Fibroblast of skin of left biceps (primary cell): ENCODE measurements at places on chromosomes 4 and X.

DNA sequence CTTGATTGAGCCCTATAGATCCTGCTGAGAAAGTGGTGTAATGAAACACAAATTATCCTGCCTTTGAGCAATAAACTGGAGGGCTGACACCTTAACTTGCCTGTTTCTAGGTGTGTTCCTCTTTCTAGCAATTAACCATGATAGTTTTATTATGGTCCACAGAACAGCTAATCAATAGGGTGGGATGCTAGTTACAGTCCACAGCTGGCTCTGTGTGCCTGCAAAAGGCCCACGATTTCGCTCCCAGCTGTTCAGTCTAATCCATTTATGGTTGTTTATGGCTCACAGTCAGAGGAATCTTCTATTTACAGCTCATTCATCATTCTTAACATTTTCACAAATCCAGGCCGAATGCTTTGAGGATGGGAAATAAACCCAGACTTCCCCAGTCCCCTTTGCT lies 674.9 kb downstream of the SMARCA1 start:
- no peak for DNase-seq

DNA sequence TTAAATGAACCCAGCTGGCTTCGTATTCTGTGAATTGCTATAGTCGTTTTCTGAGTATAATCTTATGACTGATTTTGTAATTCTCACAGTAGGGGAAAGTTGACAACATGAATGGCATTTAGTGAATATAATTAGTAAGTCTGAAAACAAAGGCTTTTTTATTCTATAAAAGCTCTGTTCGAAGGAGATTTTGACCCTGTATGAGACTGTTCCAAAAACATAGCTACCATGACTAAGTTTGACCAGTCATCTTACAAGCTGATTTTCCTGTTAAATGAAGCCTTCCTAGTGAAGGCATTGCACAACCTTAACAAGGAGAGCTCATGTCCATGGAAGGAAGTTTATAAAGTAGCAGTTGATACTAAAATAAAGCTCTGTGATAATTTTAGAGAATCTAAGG lies 242.3 kb downstream of the RPA4 start:
- peak; percentile 1 for DNase-seq

DNA sequence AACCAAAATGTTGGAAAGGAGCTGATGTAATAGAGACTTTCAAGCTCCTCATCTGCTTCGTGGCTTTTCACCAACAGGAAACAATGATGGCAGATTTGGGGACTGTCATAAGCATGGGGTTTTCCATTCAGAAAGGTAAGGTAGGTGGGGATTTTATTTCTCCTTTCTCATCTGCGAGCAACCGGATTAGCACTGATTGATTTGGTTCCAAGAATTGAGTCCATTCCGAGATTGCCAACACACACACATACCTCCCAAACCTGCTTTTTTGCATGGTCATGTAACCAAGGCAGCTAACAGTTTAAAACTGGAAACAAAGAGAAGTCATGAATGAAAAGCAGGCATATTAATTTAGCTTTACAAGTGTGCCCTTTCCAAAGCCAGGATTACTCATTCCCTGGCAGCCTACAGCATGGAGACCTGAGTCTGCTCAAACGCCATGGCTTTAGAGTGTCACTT lies 63.0 kb upstream of the LNX1 start:
- no peak for DNase-seq

DNA sequence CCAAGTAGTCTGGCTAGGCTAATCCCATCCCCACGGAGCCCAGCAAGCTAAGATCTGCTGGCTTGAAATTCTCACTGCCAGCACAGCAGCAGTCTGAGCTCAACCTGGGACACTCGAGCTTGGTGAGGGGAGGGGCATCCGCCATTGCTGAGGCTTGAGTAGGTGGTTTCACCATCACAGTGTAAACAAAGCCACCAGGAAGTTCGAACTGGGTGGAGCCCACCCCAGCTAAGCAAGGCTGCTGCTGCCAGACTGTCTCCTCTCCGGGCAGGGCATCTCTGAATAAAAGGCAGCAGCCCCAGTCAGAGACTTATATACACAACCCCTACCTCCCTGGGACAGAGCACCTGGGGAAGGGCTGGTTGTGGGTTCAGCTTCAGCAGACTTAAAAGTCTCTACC lies 639.6 kb downstream of the IQCM start:
- no peak for DNase-seq

DNA sequence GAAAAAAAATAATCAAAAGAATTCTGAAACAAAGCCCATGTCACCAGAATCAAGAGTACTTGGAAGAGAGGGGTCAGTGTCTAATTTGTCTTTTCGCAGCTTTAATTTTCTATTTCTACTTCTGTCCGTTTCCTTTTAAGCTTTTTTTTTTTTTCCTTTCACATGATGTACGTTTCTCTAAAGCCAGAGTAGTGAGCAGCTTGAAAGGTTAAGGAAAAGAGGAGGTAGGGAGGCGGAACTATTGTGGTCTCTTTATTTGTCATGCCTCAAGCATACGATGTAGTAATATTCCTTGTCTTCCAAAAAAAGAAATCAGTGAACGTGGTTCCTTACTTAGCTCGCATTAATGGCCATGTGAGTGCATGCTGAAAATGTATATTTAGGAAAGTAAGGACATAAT lies 311.5 kb downstream of the TENM3 start:
- DNase-seq, result no peak

- DNase-seq, result no peak
These were observed 133.0 kb upstream of the TMLHE start for GRCh38 chrX:155745792-155746191.

- no peak for DNase-seq
These were observed 508.7 kb upstream of the DIPK2B start for GRCh38 chrX:45709381-45709780.

GRCh38 chrX:137052643-137053235 lies 18.9 kb upstream of the GPR101 start:
- no peak for DNase-seq

DNA sequence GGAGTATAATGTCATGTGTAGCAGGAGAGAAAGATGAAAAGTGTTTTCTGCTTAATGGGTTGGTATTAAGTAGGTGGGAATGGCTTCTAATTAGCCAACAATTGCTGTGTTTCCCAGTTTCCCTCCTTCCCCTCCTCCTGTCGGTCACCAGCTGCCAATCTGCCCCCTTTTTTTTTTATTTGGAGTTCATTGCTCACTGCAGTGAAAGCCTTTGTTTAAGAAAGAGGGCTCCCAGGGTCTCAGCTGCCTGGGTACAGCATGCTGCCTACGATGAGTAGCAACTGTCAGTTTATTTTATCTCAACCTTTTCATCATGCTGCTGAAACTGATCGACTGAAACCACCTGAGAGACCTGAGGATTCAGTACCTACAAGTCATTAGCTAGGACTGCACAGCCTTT lies 149.0 kb downstream of the POU4F2 start:
- DNase-seq, result no peak

- no peak for DNase-seq
These were observed 11.5 kb downstream of the COL25A1 start for GRCh38 chr4:109290918-109291317.

DNA sequence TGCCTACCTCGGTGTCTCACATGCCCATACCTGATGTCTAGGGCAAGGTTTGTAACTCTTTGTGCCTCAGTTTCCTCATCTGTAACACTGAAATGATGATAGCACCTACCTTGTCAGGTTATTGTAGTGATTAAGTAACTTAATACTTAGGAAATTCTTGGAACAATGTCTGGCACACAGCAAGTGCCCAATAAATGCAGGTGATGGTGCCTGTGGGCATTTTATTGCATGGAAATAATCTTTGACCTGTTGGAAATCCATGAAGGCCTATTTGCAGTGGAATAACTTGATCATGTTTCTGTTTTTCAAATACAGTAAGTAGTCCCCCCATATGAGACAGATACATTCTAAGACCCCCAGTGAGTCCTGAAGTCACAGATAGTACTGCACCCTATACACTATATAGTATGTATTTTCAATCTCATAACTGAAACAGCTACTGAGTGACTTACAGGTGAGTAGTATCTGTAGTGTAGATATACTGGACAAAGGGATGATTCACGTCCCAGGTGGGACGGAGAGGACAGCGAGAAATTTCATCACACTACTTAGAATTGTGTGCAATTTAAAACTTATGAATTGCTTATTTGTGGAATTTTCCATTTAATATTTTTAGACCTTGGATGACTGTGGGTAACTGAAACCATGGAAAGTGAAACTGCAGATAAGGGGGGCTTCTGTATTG lies 42.1 kb downstream of the AFF1 start:
- DNase-seq, result no peak

DNA sequence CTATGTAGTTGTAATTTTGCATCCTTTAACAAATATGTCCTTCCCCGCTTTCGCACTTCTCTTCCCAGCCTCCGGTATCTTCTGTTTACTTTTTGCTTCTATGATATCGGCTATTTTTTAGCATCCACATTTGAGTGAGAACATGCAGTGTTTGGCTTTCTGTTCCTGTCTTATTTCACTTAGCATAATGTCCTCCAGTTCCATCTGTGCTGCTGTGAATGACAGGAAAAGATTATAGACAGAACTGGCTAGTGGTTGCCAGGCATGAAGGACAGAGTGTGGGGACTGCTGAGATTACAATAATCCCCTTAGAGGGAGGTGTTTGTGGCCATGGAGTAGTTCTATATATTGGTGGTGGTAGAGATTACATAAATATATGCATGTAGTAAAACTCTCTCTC lies 588.6 kb downstream of the NLGN4X start:
- no peak for DNase-seq

DNA sequence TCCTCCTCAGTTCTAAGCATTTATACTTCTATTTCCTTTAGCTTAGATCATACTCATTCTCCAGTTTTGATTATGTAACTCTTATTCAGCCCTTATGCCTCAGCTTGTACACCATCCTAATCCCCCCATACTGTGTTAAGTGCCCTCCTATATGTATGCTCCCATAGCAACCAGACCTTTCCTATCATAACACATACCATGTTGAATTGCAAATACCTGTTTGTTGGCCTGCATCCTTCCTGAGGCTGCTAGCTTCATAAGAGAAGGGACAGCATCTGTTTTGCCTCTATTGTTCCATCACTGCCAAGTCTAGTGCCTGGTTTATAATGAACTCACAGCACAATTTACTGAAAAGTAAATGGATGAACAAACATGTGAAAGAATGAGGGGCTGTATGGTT lies 443.7 kb downstream of the CENPC start:
- no peak for DNase-seq

- no peak for DNase-seq
These were observed 215.5 kb upstream of the BCOR start for GRCh38 chrX:40313269-40313668.

DNA sequence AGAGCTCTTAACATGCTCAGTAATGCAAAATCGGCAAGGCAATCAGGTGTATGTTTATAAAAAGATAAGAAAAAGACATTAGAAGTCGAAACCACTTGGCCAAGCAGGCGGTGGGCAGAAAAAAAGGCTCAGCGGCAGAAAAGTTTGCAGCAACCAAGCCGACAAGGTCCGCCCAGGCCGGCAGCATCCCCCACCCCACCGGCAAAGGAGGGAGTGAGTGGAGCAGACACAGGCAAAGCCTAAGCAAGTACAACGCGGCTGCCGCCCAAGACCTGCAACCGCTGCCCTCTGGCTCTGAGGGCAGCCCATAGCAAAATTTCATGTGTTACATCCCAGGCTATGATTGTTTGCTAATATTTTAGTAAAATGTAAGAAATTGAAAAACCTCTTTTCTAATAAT lies 125.4 kb upstream of the ZCCHC13 start:
- no peak for DNase-seq

DNA sequence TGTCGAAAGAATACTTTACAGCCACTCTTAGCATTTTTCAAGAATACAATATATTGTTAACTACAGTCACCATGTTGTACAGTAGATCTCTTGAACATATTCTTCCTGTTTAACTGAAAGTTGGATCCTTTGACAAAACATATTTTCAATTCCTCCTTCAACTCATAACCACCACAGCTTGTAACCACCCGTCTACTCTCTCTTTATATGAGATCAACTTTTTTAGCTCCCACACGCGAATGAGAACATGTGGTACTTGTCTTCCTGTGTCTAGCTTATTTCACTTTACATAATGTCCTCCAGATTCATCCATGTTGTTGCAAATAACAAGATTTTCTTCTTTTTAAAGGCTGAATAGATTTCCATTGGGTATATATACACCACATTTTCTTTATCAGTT lies 338.3 kb upstream of the IGFBP7 start:
- DNase-seq, result no peak

GRCh38 chr4:159267869-159268285 lies 165.0 kb downstream of the RAPGEF2 start:
- DNase-seq, result no peak

GRCh38 chr4:168257768-168258167 lies 60.8 kb downstream of the DDX60 start:
- no peak for DNase-seq

- no peak for DNase-seq
These were observed 199.6 kb downstream of the VEGFC start for GRCh38 chr4:176592976-176593670.

- no peak for DNase-seq
These were observed 9.2 kb downstream of the MAMLD1 start for GRCh38 chrX:150372280-150372679.

- no peak for DNase-seq
These were observed 101.1 kb downstream of the PHOX2B start for GRCh38 chr4:41647383-41647782.

- no peak for DNase-seq
These were observed 354.7 kb downstream of the STIM2 start for GRCh38 chr4:27215220-27215826.

- DNase-seq, result peak; percentile 90
These were observed 247.8 kb upstream of the DKK2 start for GRCh38 chr4:107283587-107284559.

- no peak for DNase-seq
These were observed 411.2 kb downstream of the DTHD1 start for GRCh38 chr4:36692586-36692985.

GRCh38 chr4:104589264-104589868 lies 94.7 kb upstream of the CXXC4 start:
- no peak for DNase-seq

DNA sequence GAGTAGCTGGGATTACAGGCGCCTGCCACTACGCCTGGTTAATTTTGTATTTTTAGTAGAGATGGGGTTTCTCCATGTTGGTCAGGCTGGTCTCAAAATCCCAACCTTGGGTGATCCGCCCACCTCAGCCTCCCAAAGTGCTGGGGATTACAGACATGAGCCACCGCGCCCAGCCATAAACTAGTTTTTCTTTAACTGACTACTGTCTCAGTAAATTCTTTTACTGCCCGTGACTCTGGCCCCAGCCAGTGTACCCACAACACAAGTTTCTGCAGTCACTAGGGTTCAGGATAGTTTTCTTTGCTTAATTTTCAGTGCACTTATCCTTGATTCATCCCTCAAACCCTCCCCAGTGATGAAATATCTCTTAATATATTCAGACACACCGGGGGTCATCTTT lies 8.3 kb downstream of the SHROOM2 start:
- DNase-seq, result no peak

DNA sequence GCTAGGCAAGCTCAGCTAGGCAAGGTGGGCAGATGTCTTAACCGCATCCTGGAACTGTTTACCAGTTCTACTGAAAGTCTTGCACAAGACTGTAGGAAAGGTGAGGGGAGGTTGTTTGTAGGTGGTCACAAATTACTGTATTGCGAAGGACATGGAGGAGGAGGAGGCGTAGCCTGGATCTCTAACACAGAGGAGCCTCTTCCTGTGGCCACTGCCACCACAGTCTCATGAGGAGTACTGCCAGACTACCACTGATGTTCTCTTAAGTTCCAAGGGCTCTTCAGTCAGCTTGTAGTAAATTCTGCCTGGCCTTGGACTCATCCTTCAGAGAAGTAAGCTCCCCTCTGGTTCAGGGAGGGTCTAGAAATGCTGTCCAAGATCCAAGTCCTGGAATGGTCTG lies 258.6 kb downstream of the FAT4 start:
- DNase-seq, result no peak

GRCh38 chr4:47703956-47704355 lies 133.9 kb downstream of the CORIN start:
- DNase-seq, result no peak
